Stimulated activated CD8-positive, alpha-beta memory T cell treated with anti-CD3 and anti-CD28 coated beads, Interleukin-4, amount 100 ng/mL, for 1 hour (primary cell): ENCODE measurements at places on chromosomes 6 and 20.

DNA sequence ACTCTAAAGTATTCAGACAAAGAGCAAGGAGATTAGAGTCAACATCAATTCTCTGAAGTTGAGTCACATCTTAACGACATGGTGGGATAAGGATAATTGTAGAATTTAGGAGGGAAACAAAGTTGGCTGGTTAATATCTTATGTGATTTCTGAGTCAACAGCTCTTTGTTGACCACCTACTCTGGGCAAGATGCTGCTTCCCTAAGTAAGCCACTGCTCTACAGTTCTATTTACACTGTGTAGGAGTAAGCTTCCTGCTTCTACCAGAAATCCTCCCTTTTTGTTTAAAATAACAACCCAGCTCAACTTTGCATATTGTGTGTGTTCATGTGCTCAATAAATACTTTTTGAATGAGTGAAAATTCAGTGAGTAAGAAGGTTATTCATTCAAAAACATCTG lies 3.1 kb downstream of the HS3ST5 start:
- DNase-seq, result no peak

DNA sequence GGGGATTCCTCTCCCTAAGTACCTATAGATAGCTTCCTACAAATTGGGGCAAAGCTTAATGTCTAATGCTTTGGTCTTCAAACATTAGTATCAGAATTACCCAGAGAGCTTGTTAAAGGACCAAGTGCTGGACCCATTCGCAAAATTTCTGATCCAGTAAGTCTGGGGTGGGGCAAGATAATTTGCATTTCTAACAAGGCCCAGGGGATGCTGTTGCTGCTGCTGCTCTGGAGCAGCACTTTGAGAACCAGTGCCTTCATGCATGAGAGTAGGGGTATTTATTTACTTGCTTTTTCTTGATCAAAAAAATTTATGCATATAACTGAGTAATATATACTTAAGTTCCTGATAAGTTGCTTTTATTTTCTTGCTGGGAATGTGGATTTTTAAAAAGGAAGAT lies 24.5 kb upstream of the COL19A1 start:
- no peak for DNase-seq

DNA sequence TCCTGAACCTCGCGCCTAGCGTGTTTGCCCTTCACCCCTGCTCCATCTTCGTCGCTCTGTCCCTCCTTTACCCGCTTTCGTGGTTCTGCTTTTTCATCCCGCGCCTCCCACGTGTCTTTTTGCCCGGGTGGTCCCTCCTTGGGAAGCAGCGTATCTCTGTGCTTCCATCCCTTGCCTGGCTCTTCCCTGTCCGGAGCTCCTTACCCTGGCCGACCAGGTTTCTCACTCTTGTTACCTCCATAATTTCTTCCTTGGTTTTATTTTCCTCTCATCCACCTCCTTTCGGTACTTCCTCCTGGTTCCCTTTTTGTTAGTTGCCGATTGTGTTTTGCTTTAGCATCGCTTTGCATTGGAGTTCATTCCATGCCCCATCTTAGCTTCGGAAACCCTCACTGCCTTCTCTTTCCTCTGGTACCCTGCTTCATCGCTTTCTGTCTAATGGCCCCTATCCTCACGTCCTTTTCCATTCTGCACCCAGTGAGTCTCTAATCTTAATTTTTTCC lies 735 bp downstream of the FAM135A start:
- no peak for DNase-seq

DNA sequence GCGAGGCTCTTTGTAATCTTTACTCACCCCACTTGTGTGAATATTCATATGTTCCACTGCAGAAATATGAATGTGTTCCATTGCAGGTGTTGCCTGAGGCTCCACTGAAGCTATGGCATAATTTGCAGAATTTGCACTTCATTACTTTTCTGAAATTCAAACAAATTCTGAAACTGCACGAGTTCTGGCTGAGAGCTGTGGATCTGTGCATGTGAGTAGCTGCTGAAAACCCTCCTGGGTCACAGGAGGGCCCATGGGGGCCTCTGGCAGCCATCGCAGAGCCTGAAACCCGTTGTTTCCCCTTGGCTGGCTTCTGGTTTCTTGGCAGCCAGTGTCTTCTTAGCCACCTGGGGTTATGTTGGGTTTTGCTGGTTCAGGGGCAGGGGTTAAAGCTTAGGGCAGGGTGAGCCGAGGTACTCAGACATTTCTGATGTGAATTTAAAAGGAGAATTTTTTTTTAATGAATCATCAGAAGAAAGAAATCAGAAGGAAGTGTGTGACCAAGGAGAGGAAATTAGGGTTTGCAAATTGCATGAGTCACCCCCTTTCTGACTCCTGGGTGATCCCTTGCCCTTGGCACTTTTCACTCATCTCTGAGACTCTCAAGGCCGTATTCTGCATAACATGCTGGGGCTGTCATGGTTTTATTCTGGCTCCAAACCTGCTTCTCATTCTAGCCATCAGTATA lies 40.6 kb downstream of the TOX2 start:
- no peak for DNase-seq

DNA sequence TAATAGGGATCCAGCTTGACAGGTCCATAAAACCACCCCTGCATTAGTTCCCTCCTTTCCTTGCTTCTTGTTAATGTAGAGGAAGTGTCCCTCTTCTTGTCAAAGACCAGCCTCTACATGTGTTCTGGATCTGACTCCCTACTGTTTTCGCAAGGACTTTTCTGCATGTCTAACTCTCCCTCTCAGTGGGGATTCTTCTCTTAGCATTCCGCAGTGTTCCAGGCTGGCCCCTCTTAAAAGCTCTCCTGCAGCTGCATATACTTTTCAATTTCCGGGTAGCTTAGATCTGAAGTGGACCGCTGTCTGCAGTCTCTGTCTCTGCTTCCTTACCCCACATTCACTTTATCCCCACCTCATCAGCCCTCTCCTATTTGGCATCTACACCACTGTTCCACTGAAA lies 96.1 kb upstream of the MAN1A1 start:
- DNase-seq, result no peak
